BJ (cell line): ENCODE measurements at places on chromosomes 1 and 21. TPM values are rescaled to one million over a fixed set of nuclear protein-coding genes. Genes with fewer than 3 reads are reported as not detected.

Gene WNT2B
- 2.0 and 3.1 TPM in 2 replicates for polyA plus RNA-seq

DNA sequence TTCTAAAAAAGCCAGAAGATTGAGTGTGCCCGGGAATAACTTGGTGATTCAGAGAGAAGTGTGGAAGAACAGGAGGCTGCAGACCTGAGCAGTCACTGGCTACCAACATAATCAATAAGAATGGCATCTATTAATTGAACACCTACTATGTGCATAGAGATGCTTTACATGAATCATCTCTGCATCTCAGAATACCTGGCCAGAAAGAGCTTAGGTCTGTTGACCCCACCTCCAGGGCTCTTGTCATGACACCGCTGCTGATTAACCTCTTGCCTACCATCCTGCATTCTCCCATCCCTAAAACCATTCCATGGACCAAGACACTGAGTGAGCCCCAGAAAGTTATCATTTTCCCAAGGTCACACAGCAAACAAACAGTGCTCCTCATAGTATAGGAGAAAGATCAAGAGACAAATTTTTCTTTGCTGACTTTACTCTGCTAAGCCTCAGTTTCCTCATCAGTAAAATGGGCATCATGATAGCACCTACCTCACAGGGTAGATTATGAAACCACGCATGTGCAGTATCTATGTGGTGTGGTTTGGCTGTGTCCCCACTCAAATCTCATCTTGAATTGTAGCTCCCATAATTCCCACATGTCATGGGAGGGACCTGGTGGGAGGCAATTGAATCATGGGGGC is 16.3 kb upstream of the PINK1 start:
- DNase-seq, result no peak

Gene BPNT1
- 28.8 and 32.6 TPM in 2 replicates for polyA plus RNA-seq

- DNase-seq, result no peak
These were observed 14.0 kb downstream of the IFT25 start for GRCh38 chr1:53931523-53931922.

Gene KCNC4
- 1.6 and 2.6 TPM in 2 replicates for polyA plus RNA-seq

GRCh38 chr1:68421350-68421749 is 28.4 kb downstream of the RPE65 start:
- no peak for DNase-seq

DNA sequence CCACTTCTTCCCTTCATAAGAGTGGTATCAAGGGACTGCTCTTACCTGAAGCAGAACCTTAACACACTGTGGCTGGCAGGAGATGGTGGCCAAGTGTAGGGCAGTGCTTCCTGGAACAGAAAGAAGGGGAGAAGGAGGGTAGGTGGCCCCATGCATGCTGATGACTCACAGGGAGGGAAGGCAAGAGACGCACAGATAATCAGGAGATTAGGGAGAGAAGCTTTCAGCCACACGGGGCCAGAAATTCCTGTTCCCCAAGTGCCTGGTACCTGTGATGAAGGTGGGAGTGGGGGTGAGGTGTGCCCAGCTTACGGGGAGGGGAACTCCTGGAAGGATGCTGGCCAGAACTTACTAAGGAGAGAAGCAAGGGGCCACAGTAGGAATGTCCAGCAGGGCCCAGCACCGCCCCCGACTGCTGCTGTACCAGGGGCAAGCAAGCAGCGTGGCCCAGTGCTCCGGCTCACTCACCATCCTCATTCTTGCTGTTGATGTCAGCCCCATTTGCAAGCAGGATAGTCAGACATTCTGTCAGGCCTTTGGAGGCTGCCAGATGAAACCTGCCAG is 7.7 kb downstream of the ANKRD35 start:
- no peak for DNase-seq

DNA sequence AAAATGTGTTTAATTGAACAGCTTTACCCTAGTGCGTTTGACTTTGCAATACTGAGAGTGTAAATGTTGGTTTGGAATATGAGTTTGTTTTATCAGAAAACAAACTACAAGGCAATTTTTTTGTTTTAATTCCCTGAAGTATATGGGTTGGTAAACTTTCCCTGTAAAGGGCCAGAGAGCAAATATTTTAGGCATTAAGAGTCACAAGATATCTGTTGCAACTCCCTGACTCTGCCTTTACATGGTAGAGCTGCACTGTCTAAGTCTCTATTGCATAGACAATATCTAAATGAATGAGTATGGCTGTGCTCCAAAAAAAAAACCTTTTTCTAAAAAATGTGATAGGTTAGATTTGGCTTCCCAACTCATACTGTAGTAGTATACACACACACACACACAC is 115.1 kb upstream of the PBX1 start:
- no peak for DNase-seq

GRCh38 chr1:65985393-65986066 is 192.8 kb downstream of the PDE4B start:
- DNase-seq, result no peak

DNA sequence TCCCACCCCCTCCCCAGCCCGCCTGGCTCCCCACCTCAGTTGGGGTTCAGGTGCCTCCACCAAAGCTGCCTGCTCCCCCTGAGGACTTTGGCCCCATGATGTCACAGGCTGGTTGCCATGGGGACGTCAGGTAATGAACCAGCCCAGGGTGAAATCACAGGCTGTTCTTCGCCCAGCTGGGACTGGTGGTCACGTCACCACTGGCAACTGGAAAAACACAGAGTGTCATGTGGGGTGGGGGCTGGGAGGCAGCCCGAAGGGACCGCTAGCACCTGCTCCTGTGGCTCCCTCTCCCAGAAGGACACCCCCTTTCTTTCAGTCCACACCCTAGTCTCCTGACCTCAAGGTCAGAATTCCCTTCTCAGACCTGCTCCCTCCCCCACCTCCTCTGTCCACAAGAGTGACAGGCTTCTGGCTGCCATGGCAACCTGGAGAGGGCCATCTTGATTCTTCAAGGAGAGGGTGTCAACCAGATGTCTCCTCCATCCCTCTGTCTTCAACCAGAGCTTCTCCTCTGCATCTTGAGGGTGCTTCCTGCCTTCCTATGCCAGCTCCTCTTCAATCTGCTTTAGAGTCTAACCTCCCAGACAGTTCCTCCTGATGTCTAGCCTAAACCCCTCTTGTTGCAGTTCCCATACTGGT is 6.2 kb downstream of the FAM131C start:
- no peak for DNase-seq

Gene PIAS3
- 30.0 and 38.0 TPM in 2 replicates for polyA plus RNA-seq

DNA sequence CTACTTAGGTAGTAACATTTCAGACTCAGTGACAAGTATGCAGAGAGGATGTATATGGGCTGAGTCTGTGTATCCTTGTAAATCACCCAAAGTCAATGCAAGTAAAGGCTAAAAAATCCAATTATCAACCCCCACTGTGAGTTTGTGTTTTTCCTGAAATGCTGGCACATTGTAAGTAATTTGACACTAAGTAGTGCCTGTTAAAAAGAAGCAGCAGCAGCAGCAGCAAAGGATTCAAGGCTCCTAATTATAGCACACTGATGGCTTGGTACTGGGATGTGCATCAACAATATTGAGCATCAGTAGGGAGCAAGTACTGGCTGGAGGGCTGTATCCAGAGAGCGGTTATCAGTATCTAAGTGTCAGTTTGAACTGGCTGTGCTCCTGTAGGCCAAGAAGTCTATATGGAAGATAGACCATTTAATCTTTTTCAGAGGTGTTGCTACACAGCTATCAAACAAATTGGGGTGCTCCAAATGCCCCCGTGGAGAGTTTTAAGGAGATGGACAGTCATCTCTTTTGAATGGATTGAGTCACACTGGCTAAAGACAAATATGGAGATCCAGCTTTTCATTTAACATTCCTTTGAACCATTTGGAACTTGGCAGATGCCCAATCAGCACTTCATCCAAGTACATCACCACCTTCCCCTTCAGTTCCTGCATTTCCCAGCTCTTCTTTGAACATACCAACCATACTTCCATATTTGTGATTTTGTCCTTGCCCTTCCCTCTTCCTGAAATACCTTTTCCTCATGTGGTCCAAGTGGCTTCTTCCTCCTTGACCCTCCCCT is 241.2 kb upstream of the ST6GALNAC5 start:
- DNase-seq, result no peak

DNA sequence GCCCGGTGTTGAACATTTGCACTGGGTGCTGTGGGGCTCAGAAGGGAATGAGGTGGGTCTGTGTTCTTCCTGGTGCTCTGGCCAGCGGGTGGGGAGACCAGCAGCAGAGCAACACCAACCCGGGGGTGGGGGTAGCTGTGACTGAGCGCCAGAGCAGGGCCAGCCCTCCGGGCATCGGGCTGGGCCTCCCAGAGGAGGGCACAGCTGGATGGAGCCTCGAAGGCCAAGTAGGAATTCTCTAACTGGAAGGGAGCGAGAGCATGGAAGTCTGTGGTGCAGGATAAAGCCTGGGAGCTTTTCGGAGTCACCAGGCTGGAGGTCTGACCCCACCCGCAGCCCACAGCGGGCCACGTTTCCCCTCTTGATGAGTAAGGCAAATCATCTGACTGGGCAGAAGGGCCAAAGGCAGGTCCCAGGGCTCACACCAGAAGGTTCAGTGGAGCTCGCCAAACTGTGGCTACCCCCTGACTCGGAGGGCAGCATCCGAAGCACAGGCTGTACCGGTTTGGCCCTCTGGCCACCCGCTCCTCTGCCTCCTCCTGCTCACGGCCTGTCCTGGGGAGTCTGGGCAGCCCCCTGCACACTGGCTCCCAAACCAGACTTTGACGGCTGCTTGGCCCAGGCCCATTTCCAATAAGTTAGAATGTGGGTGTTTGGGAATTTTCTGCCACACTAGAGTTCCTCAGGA is 18.8 kb downstream of the SLC1A7 start:
- DNase-seq, result no peak

DNA sequence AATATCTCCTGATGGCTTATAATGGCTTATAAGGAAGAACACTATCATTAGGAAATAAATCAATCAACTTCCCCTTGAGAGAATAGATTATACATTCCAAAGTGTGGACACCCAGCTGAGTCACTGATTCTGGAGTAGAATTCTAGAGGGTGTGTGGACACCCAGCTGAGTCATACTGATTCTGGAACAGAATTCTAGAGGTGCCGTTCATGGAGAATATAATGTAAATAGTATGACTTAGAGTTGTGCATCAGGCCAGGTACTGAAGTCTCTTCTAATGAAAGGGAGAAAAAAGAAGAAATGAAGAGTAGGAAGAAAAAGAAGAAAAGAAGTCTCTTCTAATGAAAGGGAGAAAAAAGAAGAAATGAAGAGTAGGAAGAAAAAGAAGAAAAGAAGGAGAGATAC is 2.4 kb upstream of the USP33 start:
- no peak for DNase-seq

GRCh38 chr1:156160743-156161171 is 7.4 kb downstream of the SEMA4A start:
- DNase-seq, result no peak

GRCh38 chr1:75345538-75346292 is 211.5 kb downstream of the LHX8 start:
- DNase-seq, result no peak

DNA sequence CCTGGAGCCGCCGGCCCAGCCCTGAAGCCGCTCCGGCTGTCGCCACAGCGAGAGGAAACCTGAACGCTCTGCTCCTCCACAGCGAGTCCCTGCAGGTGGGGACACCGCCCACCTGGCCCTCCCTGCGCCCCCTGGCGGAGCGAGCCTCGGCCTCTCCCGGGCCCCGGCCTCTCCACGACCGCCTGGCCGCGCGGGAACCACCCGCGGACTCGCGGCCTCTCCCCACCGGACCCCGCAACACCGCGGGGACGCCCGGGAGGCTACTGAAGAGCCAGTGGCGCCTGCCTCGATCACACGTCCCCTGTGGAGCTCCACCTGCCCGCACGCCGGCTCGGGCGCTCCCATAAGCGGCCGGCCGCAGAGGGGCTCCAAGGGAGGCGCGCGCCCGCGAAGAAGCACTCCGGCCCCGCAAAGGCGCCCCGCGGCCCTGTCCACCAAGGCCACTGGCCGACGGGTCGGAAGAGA is 109.6 kb downstream of the KCNN3 start:
- DNase-seq, result no peak

GRCh38 chr1:246971090-246971721 is 36.7 kb downstream of the ZNF695 start:
- DNase-seq, result no peak

GRCh38 chr21:45613396-45613795 is 30.1 kb upstream of the PCBP3 start:
- no peak for DNase-seq
